ENCODE measurements at places on chromosomes 7 and 10. TPM values are rescaled to one million over a fixed set of nuclear protein-coding genes. Genes with fewer than 3 reads are reported as not detected.
A peak's percentile ranks its signal among the peaks of the same experiment; 100 is the strongest.

CDH23 gene
- total RNA-seq = 4.7 TPM

GRCh38 chr7:142496545-142496991 lies 238.7 kb upstream of the PRSS58 start:
- peak; percentile 63 for DNase-seq

GRCh38 chr7:47282790-47283496 lies 299.0 kb downstream of the TNS3 start:
- DNase-seq = no peak

GRCh38 chr10:69643779-69644657 lies 14.0 kb downstream of the FAM241B start:
- DNase-seq = no peak

DNA sequence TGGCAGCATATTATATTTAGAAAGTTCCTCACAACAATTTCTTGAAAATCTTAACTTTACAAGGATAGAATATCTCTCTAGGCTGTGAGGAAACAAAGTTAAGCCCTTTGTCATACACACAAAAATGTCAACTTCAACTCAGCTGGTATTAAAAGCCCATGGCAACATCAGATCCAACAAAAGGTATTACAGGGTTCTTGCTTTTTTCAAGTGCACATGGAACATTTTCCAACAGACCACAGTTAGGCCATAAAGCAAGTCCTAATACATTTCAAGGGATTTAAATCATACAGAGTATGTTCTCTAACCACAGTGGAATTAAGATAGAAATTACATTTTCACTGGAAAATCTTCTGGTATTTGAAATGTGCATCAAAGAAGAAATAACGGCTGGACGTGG lies 71.9 kb upstream of the OIT3 start:
- no peak for DNase-seq
